GM13977 (cell line): ENCODE measurements at places on chromosomes 1 and 21.

- DNase-seq = no peak
These were observed 58.0 kb downstream of the PGM1 start for GRCh38 chr1:63651161-63651701.

GRCh38 chr1:182215764-182216163 lies 154.3 kb upstream of the ZNF648 start:
- no peak for DNase-seq

DNA sequence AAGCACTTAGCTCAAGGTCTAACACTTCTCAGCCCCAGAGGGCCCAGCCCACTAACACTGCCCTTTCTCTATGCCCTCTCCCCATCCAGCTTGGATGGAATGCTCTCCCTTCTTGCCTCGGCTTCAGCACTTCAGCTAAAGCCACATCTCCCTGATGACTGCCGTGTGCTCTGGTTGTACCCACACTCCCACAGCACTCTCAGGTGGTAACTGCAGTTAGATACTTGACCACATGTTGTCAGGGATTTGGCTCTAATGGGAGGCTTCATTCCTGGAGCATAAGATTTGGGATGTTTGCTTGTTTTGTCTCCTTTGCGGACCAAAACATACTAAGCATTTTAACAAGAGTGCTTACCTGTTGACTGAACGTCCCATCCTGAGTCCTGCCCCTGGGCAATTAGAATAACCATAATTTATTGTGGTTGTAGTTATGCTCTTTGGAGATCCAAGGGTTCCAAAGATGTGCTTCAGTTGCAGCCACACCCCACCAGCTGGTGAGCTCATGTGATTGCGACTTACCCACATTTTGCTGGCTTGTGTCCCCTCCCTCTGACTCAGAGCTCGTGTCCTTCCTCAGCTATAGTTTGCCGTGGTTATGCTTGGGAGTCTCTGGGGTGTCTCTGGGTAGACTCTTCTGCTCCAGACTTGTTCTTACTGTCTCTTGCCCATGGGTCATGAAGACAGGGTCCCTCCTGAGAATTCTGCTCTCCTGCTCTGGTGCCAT lies 7.7 kb upstream of the SLC26A9 start:
- no peak for DNase-seq

DNA sequence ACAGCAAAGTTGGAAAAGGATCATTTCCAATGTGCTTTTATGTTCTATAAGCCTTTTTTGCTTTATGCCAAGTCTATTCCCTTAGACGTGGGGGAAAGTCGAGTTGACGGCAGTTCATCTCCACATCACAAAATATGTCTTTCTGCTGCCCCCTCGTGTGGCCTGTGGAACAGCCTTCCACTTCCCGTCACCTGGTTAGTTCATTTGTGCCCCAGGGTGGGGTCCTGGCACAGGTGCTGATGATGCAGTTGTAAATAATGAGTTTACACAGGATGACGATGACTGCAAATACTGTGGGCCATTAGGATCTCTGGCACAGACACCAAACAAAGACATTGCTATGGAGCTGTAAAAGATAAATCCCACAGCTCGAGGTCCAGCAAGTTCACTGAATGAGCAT lies 10.0 kb upstream of the OTUD3 start:
- DNase-seq = no peak

GRCh38 chr1:27269276-27269675 lies 34.8 kb downstream of the WDTC1 start:
- DNase-seq = no peak

- DNase-seq = no peak
These were observed 212.9 kb downstream of the GRIK3 start for GRCh38 chr1:36821386-36821785.

DNA sequence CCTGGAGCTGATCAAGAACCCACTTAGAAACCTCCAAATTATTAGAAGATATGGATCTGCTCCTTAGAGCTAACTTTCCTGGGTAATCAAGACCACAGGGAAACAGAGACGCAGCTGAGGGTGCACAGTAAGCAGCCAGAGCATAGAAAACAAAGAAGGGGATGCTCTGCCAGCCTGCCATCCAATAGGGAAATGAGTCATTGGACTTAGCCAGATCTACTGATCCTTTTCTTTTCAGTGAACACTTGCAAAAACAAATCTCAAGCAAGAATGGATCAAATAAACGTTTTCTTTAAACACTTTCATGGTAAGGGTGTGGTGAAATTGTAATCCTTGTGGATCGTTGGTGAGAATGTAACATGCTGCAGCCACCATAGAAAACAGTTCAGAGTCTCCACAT lies 474.0 kb downstream of the LTN1 start:
- no peak for DNase-seq

DNA sequence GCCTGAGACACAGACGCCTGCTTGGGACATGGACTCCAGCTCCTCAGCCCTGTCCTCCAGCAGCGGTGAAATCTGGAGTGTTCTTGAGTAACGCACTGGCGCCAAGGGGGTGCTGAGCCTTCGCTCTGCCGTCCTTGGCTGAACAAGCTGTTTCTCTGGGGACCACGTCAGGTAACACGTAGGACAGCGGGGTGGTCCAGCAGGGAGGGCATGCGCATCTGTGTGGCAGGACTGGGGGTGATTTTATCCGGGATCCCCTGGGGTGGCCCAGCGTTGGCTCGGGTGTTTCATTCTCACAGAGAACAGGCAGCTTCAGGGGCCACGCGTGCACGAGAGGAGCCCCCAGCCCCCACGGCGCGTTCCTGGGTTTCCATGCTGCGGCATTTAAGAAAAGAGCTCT lies 61.2 kb downstream of the AGPAT3 start:
- no peak for DNase-seq

GRCh38 chr1:42618866-42619265 lies 39.4 kb upstream of the PPIH start:
- no peak for DNase-seq

DNA sequence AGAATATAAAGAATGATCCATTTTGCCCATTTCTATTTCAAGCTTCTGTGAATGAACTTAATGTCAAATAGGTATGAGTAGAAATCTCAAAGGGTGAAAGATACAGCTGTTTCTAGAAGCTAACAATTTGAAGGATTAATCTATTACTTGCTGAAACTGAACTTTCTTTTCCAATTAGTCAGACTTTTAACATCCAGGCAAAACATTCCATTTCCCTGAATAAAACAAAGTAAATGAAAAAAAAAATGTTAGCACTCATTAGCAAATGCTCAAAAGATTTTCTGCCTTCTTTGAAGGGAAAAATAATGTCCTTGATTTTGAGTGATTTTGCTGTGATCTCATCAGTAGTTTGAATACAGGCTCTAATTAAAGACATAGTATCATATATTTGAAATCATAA lies 447.6 kb upstream of the PRMT6 start:
- no peak for DNase-seq

- DNase-seq = no peak
These were observed 73.7 kb downstream of the DHRS3 start for GRCh38 chr1:12544357-12544756.

DNA sequence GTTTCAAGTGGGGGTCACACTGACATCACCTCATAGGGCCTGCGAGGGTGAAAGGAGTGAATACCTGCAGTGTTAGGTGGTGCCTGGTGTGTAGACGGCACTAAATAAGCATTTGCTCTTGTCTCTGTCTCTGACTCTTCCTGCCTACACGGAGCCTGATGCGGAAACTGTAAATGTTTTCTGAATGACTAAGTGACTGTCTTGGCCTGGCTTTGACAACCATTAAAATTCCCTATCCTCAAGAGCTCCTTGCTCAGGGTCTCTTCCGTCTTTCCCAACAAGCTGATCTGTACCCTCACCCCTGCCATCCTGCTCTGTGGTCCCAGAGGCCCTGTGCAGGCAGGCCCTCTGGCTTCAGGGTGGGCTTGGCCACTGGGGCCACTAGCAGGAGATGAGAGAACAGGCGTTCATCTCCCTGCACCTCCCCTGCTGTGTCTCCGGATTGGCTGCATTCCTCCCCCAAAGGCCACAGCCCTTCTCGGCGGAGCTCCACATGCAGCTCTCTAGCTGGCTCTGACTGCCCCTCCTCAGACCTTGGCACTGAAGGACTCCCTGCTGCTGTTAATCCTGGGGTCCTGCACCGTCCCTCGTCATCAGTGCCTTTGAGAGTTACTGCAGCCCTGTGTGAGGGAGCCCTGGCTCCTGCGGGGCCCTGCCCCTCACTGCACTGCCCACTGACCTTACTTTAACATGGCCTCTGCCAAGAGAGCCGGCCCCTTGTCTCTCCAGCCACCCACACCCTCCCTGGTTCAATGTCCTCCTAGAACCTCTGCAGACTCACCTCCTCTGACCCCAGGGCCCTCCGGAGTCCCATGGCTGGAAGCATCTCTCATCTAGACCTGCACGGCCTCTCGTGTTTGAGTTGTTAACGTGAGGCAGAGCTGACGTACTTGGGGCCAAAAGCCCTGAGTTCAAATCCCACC lies 211.1 kb downstream of the MATN1 start:
- DNase-seq = no peak

GRCh38 chr21:42846221-42846620 lies 33.1 kb downstream of the WDR4 start:
- DNase-seq = no peak

DNA sequence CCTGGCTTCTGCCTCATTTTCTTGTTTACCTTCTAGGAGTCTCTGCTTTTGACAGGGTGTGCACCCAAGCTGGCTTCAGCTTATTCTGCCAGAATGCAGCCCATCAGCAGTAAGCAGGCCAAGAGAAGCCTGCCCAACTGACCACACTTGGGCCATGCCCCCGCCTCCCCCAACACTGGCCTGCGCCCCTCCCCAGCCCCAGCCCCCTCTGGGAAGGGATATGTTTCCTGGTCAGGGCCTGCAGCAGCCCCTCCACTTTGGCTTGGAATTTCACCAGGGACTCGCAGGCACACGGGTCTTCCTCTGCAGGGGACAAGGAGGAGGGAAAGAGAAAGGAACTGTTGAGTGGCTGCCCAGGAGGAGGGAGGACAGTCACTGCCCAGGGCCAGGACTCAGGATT lies 9.4 kb downstream of the MATN1 start:
- no peak for DNase-seq

DNA sequence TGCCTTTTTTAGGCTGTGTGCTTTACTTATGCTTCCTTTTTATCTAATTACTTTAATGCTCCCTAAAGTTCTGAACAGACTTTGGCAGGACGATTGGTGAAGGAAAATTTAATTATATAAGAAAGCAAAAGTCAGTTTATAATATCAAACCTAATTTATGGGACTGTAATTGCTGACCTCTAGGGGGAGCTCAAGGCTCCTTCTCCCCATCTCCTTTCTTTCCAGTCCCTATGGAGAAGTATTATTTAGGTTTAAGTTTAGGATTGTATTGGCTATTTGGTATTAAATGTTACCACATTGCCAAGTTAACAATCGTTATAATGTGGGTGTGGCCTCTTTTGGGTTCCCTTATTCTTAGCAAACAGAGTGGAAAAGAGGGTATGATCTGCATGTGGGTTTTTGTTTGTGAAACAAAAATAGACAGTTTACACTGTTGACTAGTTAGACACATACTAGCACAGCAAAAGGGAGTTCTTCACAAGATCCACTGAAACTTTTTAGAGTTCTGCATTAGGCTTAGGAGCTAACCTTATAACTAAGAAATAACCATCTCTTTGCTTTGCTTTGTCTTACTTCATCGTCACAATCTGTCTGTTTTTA lies 48.2 kb upstream of the TNFSF4 start:
- DNase-seq = no peak

- no peak for DNase-seq
These were observed 9.0 kb upstream of the PGBD5 start for GRCh38 chr1:230435108-230435507.

GRCh38 chr1:156357977-156358376 lies 11.0 kb upstream of the RHBG start:
- no peak for DNase-seq

- no peak for DNase-seq
These were observed at the start of gene SMPDL3B for GRCh38 chr1:27934818-27935549. TSS of gene SMPDL3B (plus strand) at chr1:27935000. CDS start at chr1:27935184, 184 bp downstream.

GRCh38 chr1:205319081-205320018 lies 2.2 kb downstream of the NUAK2 start:
- no peak for DNase-seq

GRCh38 chr1:69993810-69994209 lies 211.6 kb downstream of the LRRC40 start:
- DNase-seq = no peak

GRCh38 chr1:89525169-89525855 lies 683 bp downstream of the LRRC8B start:
- DNase-seq = peak; percentile 61

GRCh38 chr1:10033359-10033845 lies 644 bp downstream of the UBE4B start:
- DNase-seq = peak; percentile 39

DNA sequence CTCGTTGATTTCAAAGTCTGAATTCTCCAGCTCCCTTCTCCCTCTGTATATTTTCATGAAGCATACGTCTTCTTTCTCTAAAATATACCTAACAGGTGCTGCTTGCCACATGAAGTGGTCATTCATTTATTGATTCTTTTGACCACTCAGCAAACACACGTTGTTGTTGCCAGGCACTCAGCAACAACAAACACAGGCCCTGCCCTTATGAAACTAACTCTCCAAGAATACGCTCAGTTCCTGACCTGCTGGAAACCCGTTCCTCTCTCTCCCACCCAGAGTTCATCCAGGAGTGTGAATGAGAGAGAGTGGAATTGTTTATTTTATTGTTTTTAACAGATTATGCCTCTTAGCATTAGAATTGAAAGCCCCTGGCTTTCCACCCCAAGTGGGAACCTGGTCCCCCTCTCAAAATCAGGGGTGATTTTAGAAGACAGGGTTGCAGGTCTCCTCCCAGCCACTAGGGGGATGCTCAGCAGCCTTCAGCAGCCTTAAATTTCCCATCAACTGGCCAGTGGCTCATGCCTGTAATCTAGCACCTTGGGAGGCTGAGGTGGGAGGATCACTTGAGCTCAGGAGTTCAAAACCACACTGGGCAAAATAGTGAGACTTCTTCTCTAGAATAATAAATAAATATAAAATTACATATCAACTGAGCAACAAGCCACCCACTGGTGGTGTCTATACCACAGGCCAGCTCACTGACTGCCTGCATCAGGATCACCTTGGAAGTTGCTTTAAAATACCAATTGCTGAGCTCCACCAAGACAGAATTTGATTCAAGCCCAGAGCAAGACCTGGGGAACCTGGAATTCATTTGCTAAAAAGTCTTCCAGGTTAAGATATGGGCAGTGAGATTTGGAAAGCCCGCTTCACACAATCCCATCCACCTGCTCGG lies 181.0 kb upstream of the KLHDC7A start:
- DNase-seq = peak; percentile 73

DNA sequence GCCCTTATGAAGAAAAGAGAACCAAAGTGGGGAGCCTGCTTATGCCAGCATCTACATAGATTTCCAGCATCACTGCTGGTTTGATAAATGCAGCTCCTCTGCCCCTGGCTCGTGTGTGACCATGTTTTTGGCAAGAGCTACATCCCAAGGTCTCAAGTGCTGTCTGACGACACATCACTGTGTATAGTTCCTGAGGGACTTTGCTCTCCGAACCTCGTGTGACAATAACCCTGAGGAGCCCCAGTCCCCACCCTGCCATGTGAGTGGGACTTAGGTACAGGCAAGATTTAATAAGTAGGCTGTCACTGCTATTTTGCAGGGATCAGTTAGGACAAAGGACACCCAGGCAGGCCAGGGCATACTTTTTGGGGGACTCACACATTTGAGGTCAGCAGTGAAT lies 28.8 kb upstream of the RERE start:
- no peak for DNase-seq
